ENCODE measurements at places on chromosomes 12 and 14. TPM values are rescaled to one million over a fixed set of nuclear protein-coding genes. Genes with fewer than 3 reads are reported as not detected.

The PPM1H gene
- total RNA-seq = 36.1 TPM

The SERPINA3 gene
- not detected for total RNA-seq

The SARNP gene
- 114 TPM for total RNA-seq

The RSRC2 gene
- 72.8 TPM for total RNA-seq

The CD4 gene
- 3.2 TPM for total RNA-seq

The PLEKHG7 gene
- total RNA-seq = not detected

DNA sequence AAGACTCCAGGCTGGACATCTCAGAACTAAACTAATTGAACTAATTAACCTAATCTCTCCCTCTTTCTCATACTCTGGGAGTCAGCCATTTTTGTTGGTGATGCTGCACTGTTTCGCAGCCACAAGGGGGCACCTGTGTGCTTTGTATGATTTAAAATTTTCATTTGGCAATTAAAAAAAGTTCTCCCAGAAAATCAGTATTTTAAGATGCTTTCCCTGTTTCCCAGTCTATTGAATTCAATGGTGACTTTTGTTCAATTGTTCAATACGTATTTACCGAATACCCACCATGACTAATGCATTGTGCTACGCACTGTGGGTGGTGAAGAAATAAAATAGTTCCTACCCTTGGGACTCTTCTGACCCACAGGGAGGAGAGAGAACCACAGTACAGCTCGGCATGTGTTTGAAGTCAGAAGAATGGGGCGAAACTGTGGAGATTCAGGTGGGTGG, 63.7 kb downstream of the ZNF664 start:
- H3K36me3 ChIP-seq = no peaks in the 10 kb centered on the region
- no peaks in the 10 kb centered on the region for H3K27me3 ChIP-seq
- no peaks in the 10 kb centered on the region for H3K4me1 ChIP-seq
- DNase-seq = peak; percentile 61
- H3K4me3 ChIP-seq = no peak overlapping the region

DNA sequence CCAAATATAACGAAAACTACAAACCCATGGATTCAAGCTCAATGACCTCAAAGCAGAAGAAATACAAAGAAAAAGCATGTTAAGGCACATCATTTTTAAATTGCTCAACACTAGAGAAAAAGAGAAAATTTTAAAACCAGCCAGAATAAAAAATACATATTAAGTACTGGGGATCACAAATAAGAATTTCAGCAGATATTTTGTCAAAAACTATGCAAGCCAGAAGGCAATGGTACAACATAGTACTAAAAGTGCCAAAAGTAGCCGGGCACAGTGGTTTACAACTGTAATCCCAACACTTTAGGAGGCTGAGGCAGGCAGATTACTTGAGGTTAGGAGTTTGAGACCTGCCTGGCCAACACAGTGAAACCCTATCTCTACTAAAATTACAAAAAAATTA, 10.2 kb downstream of the SGPP1 start:
- H3K4me1 ChIP-seq = no peaks in the 10 kb centered on the region
- H3K27ac ChIP-seq = no peak overlapping the region
- no peak for DNase-seq
- no peaks in the 10 kb centered on the region for H3K27me3 ChIP-seq
- H3K36me3 ChIP-seq = no peaks in the 10 kb centered on the region

- H3K4me1 ChIP-seq = peaks cover 2% of the 10 kb centered on the region
- no peaks in the 10 kb centered on the region for H3K36me3 ChIP-seq
- no peak for DNase-seq
- H3K4me3 ChIP-seq = no peak overlapping the region
Measured at GRCh38 chr14:26791117-26791806, 193.4 kb upstream of the NOVA1 start.

- no peaks in the 10 kb centered on the region for H3K27me3 ChIP-seq
- DNase-seq = peak; percentile 36
- no peaks in the 10 kb centered on the region for H3K4me1 ChIP-seq
- no peak overlapping the region for H3K4me3 ChIP-seq
Measured at GRCh38 chr12:111455448-111456320, 50.0 kb downstream of the SH2B3 start.

DNA sequence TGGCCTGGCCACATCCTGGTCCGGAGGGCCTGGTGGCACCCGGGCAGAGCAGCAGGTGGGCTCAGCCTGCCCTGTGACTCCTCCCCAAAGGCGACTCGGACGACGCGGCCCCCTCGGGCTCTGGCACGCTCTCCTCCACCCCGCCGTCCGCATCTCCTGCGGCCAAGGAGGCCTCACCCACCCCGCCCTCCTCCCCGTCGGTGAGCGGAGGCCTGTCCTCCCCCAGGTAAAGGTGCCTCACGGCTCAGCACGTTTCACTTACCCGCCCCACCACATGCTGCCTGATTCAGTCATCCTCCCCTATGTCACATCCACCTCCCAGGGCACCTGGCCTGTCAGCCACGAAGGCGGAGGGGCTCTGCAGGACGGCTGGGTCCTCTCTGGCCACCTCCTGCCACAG, 6.8 kb upstream of the TEX22 start:
- no peaks in the 10 kb centered on the region for H3K36me3 ChIP-seq
- H3K4me3 ChIP-seq = no peak overlapping the region
- no peak overlapping the region for H3K27ac ChIP-seq
- H3K27me3 ChIP-seq = peaks cover 3% of the 10 kb centered on the region
- H3K4me1 ChIP-seq = no peaks in the 10 kb centered on the region

DNA sequence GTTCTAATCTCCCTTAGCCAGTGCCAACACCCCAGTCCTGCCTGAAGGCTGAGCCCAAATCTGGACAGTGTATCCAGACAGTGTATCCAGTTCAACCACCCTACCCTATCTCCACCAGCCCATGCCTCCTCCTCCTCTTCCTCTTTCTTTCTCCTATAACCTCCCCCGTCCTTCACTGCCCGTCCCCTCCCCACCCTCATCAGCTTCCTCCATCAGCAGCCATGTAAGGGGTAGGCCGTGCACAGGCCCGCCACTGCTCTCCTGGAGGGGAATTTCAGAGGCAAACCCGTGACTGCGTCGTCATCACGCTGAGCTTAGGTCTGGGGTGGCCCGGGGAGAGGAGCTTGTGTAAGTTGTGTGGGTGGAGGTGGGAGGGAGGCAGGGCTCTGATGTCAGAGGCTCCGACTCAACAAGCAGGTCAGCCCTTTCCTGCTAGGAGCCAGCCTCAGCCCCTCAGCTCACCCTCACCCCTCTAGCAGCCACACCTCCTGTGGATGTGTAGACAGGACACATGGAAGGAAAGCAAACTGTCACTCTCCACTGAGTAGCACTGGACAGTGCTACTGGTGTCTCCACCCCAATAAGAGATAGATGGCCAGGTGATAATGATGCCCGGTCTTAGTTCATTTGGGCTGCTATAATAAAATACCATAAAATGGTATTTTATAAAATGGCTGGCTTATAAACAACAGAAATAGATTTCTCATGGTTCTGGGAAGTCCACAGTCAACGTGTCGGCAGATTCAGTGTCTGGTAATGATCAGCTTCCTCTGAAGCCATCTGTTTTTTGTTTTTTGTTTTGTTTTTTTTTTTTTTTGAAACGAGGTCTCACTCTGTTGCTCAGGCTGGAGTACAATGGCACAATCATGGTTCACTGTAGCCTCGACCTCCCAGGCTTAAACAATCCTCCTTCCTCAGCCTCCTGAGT, 50.5 kb downstream of the IRF2BPL start:
- DNase-seq = no peak
- no peaks in the 10 kb centered on the region for H3K27me3 ChIP-seq
- H3K27ac ChIP-seq = no peak overlapping the region
- no peak overlapping the region for H3K4me3 ChIP-seq

- DNase-seq = no peak
- H3K27ac ChIP-seq = no peak overlapping the region
- no peaks in the 10 kb centered on the region for H3K36me3 ChIP-seq
Measured at GRCh38 chr12:117485984-117486839, 124.8 kb upstream of the NOS1 start.

DNA sequence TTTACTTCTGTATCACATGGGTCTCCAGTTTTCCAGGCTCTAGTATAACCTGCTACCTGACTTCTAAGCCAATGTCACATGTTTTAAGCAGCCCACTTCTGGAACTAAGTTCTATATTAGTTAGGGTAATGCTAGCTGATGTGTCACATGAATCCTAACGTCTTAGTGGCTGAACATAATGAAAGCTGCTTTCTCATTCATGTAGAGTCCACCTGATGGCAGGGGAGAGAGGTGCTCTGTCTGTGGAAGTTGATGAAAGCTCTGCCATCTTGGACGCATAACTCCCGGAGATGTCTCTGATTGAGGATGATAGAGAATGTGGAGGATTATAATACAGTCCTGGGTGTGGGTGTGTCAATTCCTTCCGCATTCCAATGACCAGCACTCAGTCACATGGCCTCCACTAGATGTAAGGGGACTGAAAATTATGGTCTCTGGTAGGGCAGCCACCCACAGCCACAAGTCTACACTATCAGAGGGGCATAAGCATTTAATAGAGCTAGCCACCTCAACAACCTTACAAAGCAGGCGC, 234.4 kb upstream of the CRY1 start:
- DNase-seq = no peak
- H3K27me3 ChIP-seq = no peaks in the 10 kb centered on the region
- no peak overlapping the region for H3K27ac ChIP-seq
- no peaks in the 10 kb centered on the region for H3K36me3 ChIP-seq

DNA sequence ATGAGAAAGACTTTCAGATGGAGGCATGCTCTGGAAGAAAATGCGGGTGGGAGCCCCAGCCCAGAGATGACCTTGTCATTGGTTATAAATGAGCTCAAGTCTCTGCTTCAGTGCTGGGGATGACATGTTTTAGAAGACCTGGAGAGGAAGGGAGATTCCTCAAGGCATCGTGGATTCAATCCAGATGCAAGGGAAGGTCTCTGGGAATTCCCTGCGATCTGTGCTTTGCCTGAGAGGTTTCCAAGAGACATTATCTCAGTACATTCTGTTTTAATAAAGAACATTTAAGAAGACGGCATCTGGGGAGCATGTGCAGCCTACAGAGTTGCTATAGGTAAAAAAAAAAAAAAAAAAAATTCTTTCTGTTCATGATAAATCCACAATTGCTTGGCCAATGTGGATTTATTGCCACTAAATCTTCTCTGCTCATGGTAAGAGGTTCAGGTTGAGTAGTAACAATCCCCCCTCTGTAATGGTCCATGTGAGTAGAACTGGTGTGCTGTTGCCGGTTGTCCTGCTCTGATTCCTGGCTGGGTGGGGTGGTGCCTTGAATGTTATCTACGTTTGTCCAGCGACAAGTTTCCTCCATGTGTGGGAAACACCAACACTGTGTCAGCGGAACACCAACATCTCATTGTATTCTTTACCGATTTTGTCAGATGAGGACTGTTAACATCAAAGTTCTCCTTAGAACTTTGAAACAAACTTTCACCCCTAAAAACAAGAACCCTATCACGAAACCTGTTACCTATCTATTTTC, 230.0 kb downstream of the MSRB3 start:
- peaks cover 5% of the 10 kb centered on the region for H3K27me3 ChIP-seq
- H3K36me3 ChIP-seq = no peaks in the 10 kb centered on the region
- no peak overlapping the region for H3K4me3 ChIP-seq
- DNase-seq = no peak
- H3K27ac ChIP-seq = no peak overlapping the region
- peaks cover 12% of the 10 kb centered on the region for H3K4me1 ChIP-seq

- no peak overlapping the region for H3K4me3 ChIP-seq
- H3K36me3 ChIP-seq = no peaks in the 10 kb centered on the region
- no peak overlapping the region for H3K27ac ChIP-seq
- H3K4me1 ChIP-seq = no peaks in the 10 kb centered on the region
- H3K27me3 ChIP-seq = no peaks in the 10 kb centered on the region
Measured at GRCh38 chr12:72134246-72135020, 137.7 kb upstream of the TRHDE start.

DNA sequence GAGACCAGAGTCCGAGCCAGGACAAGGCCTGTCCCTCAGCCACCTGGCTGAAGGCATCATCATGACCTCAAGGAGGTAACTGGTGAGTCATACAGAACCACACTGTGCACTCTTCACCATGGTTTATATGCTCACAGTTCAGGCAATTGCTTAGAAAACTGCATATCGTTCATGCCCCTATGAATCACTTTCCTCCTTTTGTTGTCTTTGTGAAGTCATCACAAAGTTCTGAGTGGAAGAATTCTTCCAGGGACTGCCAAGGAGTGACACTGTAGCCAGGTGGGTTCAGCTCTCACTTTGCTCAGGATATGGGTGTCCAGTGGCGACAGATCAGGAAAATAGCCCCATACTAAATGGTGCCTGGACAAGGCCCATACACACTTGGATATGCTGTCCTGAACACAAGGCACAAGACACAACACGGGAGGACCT, 92.5 kb downstream of the DPF3 start:
- H3K27me3 ChIP-seq = peaks cover 41% of the 10 kb centered on the region
- H3K27ac ChIP-seq = no peak overlapping the region
- H3K36me3 ChIP-seq = no peaks in the 10 kb centered on the region
- no peak overlapping the region for H3K4me3 ChIP-seq

DNA sequence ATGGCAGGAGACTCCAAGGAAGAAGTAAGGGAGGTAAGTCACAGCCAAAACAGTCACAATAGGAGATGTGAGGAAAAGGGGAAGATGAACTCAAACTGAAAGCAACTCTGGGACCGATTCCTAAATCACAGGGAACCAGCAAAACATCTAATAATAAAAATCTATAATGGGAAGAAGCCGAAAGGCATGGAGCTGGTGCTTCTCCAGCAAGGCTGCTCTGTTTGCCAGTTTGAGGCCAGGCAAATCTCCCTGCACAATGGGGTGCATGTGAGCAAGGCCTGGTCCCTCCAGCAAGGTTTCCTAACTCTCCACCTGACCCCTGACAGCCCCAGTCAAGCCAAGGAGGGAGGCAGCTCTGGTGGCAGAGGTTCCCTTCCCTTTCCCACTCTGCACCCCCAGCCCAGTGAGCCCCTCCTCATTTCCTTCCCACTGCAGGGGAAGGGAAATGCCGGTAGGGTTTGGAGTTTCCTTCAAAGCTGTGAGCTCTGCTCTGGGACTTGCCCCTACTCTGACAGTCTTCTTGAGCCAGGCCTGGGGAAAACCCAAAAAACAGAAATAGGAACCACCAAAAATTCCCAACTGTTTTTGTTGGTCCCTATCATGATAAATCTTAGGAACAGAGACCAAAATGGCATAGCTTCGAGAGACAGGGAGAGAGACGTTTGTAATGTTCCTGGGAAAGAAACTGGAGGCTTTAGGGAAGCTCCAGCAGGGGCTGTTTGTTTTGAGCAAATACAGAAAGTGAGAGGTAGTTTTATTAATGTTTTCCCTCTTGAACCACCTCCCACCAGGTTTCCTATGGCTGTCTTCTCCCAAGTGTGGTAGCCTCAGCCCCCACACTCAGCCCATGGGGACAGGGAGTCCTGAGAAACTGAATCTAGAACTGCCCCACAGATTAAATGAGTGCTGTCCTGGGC, 34.6 kb downstream of the FMNL3 start:
- H3K36me3 ChIP-seq = no peaks in the 10 kb centered on the region
- no peak overlapping the region for H3K4me3 ChIP-seq
- no peaks in the 10 kb centered on the region for H3K27me3 ChIP-seq
- no peak overlapping the region for H3K27ac ChIP-seq

Data from H1 (cell line).